ENCODE measurements at places on chromosomes 1 and 21.

GRCh38 chr21:28127175-28127785 is 865.4 kb downstream of the LTN1 start:
- no peak for DNase-seq

DNA sequence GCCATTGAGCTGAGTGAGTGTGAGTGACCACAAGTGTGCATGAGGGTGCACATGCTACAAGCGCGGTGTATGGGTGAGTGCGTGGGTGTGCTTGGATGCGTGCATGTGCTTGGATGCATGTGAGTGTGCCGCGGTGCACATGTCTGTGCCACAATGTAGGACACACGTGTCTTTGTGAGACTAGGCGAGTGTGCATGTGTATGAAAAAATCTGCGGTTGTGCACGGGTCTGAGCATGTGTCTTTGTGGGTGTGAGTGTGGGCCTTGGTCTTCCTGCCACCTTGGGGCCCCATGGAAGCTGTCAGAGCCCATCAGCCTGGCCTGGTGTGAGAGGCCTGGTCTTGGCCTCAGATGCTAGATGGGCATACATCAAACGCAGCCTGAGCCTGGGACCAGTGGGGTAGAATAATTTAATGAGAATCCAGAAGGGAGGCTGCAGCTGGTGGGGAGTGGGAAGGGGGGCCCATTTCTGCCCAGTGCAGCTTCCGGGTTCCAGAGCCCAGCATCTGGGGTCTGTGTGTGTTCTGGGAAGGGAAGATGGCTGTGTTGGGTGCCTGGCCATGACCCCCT is 103.9 kb upstream of the SLC2A1 start:
- DNase-seq, result no peak

DNA sequence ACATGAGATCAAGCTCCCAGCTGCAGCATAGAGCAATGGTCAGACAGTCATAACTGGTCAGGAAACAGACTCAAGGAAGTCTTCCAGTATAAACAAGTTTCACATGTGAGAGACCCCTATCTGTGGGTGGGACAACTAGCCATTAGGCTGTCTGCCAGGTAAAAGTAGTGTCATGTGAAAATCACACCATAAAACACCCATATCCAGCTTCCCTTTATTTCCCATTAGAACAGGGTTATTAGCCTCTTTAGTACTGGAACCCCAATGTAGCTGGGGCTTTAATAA is 426.7 kb downstream of the KCNT2 start:
- DNase-seq, result no peak

- no peak for DNase-seq
Observed at GRCh38 chr1:226731257-226731893, 7.7 kb downstream of the ITPKB start.

- DNase-seq, result no peak
Observed at GRCh38 chr21:46397211-46397905, 61.3 kb upstream of the DIP2A start.

Data from DMS79 (cell line).